Kidney tubule cell (primary cell): ENCODE measurements at places on chromosomes 4 and X.

DNA sequence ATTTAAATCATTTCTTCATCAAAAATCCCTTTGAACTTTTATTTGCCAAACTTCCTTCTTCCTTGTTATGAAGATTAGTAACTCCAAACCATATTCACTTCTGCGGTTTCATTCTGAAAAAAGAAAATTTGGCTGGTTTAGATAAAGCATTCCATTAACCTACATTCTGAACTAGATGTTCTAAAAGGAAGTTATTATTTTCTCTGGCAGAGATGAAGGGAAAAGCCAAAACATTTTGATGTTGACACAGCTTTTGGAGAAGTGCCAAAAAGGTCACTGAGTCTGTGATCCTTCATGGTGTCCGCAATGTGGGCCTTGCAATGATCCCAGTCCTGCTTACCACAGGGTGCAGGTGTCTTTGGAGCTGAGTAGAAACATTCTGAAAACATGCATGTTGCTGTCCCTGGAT is 36.0 kb downstream of the CXCL8 start:
- DNase-seq: peak; percentile 88

DNA sequence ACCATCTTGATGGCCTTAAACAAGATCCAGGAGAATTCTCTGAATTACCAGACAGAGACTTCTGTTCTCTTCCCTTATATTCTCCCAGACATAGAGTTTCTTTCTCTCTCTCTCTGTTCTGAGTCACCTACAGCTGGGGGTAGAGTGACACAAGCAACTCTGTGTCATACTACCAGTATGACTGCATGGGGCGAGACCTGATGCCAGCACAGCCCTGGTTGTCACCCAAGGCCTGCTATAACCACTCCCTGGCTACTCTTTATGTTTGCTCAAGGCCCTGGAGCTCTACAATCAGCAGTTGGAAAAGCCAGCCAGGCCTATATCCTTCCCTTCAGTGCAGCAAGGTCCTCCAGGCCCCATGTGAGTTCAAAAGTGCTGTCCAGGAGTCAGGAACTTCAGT is 114.2 kb upstream of the TENT5D start:
- DNase-seq: peak; percentile 80

DNA sequence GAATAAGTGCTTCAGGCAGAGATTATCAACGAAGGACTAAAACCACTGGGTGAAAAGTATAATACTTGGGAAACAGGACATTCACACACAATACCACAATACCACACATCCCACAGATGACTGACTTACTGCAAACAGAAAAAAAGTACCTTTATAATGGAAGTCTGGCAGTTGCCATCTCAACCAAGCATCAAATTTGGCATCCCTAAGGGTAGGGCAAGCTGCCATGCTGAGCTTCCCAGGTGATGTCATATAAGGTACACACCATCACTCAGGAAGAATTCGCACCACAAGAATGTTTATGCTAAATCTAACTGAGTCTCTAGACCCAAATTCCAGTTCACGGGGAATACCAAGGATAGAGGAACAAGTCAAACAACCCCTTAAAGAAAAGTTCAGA is 9.1 kb downstream of the QDPR start:
- peak; percentile 87 for DNase-seq

DNA sequence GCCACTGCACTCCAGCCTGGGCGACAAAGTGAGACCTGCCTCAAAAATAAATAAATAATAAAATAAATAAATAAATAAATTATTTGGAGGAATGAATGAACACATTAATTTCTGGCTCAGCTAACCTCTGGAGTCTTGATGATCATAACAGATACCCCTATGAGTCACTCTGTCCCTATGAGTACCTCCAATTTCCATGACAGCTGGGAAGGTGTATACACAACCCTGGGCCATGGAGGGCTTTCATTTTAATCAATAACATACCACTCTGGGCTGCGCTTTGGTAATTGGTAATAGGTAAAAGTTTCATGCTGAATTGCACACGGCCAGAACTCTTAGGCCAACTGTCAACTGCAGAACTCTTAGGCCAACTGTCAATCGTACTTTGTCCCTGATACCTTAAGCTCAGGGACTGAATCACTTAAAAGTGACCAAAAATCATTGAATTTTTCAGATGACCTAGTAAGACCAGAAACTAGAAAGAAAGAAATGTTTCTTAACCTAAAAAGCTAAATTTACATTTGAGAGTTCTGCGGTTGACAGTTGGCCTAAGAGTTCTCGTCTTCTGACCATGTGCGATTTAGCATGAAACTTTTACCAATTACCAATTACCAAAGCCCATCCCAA is 112.4 kb downstream of the ATP11C start:
- no peak for DNase-seq

DNA sequence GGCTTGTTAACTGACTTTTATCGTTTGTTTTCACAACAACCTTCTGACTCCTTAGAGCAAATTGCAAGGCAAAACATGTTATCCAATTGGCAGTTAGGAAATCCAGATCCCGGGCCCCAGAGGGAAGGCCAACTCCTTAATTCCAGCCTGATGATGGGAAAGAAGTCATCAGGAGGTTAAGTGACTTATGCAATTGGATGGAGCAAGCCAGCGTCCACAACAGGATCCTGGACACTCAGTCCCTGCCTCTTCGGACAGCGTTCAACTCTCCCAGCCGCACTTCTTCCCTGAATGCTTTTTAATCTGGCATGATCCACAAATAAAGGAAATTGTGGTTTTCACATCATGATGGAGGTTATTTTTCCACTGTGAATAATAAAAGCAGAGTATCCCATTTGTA is 310.1 kb downstream of the RAB28 start:
- no peak for DNase-seq

DNA sequence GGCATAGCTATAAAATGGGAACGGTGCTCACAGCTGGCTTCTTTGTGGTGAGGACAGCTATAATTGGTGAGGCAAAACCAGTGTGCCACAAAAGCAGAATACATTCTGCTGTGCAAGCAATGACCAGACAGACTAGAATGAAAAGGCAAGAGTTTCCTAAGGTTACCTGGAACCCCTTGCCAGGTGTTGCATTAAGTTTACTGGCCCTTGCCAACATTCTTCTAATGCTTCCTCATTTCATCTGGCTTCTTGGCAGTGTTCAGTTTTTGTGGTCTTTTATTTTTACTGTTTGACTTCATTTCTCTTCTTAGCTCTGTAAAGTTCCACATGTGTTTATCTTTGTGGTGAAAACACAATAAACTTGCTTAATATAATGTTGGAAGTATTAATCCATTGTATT is 131.4 kb downstream of the PTTG2 start:
- DNase-seq: no peak

DNA sequence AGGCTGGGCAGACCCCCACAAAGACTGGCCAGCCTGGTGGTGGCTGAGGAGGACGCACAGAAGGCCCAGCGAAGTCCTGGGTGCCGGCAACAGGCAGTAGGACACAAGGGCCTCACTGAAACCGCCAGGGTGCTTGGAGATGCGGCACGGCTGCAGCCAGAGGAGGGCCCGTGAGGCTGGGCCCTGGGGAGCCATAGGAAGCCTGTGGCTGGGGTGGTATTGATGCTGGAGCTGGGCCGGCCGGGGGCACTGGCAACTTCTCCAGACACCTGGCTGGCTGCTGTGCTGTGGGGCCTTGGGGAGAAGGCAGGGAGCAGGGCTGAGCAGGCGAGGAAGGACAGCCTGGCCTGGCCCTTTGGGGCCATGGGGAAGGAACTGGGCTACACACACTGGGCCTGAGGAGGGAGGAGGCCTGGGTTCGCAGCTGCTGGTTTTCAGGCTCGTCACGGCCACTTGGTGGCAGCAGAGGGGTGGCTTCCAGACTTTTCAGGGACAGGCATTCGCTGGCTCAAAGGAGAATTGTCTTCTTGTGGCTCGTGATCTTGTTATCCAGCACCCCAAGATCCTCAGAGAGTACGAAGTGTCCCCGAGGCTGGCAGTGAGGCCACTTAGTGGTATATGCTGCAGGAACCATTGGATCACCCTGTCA is 37.2 kb downstream of the ATP2B3 start:
- peak; percentile 53 for DNase-seq

DNA sequence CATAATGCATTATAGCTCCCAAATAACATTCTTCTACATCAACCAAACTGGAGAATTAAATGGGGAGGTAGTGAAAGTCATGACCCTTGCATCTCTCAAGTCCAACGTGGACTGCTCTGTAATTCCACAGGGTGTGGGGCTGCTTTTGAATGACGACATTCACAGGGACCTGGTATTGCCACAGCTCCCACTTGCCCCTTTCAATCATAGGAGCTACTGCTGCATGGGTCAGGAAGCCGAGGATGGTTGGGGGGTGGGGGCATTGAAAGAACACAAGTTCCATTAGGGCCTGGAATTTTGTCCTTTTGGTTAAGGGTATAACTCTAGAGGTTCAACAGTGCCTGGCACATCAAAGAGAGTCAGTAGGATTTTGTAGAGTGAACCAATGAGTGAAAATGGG is 7.4 kb upstream of the CT55 start:
- no peak for DNase-seq

DNA sequence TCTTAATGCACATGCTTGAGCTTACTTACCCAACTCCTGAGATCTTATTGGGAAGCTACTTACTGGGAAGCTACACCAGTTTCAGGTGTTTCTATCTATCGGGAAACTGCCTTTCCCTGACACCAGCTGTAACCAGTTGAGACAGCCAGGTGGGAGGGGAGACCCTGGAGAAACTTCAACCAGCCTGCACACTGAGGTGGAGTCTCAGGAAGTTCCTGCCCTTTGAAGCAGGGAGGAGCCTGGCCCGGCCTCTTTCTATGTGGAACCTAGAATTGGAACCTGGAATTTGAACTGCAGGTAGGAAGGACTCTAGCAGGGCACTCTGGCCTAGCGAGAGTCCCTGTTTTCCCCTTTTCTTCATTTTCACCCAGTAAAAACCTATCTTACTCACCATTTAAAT is 425.8 kb upstream of the PABPC4L start:
- peak; percentile 75 for DNase-seq

- DNase-seq: no peak
Measured at GRCh38 chr4:73396993-73397972, 6.8 kb upstream of the ALB start.

DNA sequence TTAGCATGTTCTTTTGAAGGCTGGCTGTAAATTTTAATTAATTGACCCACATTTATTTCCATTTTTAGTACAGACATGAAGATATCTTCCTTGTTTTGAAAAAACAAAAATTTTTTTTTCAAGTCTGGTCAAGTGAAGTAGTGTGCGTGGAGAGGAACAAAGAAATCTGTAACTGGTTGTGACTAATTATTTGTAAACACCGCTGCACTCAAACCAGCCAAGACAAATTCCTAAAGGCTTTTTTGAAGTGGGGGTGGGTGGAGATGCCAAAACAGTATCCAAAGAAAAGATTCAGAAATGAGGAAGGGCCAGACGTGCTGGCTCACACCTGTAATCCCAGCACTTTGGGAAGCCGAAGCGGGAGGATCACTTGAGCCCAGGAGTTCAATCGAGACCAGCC is 88.3 kb downstream of the SHROOM2 start:
- peak; percentile 13 for DNase-seq

- peak; percentile 36 for DNase-seq
Measured at GRCh38 chr4:7938609-7939376, 868 bp downstream of the AFAP1 start.

DNA sequence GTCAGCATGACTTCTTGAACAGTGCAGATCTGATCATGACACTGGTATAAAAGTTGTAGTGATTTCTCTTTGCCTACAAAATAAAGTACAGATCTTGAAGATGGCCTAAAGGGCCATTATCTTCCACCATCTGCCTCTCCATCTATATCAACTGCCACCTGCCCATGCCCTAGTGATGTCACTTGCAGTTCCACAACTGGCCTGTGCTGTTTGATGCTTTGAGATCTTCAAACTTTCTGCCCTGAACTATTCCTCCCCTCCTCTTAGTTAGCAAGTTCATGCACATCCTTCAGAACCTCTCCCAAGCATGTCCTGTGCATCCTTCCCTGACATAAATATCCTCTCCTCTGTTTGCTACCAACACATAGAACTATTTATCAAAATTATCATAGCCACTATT is 217.0 kb downstream of the SOWAHB start:
- peak; percentile 23 for DNase-seq

DNA sequence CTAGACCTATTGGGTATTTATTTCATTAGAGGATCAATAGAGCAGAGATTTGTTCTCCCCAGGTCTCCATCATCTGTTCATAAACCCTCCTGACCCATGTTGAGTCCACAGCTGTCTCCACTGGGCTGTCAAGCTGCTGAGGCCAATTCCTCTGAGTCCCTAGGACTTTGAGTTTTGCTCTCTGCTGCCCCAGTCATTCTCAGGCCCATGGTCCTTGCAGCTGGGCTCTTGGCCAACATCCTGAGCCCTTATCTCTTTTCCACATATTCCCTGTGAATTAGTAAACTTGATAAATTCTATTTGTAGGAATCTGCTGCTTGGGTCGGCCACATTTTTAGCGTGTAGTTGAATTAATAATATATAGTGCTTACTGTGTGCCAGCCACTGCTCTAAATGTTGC is 41.9 kb downstream of the FHL1 start:
- DNase-seq: no peak

GRCh38 chrX:138791551-138791950 is 80.0 kb upstream of the FGF13 start:
- no peak for DNase-seq

DNA sequence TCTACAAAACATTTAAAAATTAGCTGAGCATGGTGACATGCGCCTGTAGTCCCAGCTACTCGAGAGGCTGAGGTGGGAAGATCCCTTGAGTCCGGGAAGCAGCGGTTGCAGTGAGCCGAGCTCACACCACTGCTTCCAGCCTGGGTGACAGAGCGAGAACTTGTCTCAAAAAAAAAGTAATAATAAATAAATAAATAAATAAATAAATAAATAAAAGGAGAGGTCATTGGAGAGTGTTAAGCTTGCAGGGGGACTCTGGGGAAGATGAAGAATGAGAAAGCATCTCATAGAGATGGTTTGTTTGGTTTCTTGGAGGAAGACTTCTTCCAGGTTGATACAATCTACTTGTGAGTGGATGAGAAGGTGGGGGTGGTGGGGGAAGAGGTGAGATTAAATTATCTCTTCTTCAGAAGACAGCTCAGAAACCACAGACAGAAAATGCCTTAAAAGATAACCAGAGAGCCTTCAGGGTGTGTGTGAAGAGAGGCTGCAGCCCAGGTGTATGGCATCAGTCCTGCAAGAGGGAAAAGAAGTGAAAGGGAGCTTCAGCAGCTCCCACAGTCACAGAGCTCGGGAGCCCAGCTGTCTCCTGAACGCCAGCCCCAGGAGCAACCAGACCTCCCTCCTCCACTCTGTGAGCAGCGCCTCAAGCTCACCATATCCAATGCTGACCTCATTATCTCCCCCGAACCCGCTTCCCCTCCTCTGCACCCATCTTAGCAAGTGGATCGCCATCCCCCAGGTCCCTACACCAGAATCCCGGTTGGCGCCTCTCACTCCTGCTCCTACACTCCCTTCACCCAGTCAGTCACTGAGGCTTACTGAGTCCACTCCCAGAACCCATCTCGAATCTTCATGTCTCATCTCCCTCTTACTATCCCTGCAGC is 48.2 kb downstream of the RBM47 start:
- no peak for DNase-seq

DNA sequence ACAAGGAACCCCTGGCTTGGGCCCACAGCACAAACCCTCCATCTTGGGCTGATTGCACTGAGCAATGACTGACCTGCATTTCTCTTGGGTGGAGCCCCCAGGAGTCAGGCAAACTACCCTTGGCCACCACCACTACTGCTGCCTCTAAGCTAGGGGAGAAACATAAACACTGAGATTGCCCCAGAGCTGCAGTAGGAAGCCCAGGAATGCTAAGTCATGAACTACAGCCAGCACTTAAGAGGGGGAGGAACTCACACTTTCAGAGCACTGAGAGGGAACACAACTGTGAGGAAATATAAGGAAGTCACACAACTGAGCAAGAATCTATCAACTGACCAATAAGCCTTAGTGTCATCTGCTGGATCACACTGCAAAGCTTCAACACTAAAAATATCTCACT is 111.6 kb upstream of the PPP3CA start:
- DNase-seq: no peak

- no peak for DNase-seq
Measured at GRCh38 chrX:104211187-104211586, 43.5 kb downstream of the ESX1 start.
